ENCODE measurements at places on chromosomes 1 and 21. TPM values are rescaled to one million over a fixed set of nuclear protein-coding genes. Genes with fewer than 3 reads are reported as not detected.

GRCh38 chr1:14282707-14283106, 315.8 kb upstream of the KAZN start:
- no peaks in the 10 kb centered on the region for H3K27me3 ChIP-seq
- H3K4me3 ChIP-seq = no peak overlapping the region
- H3K36me3 ChIP-seq = no peaks in the 10 kb centered on the region
- no peak overlapping the region for H3K27ac ChIP-seq
- no peak for DNase-seq
- peaks cover 3% of the 10 kb centered on the region for H3K4me1 ChIP-seq

Gene TNNI3K
- 1.4 TPM for total RNA-seq

Gene AIRE
- 0.25 TPM for total RNA-seq

- H3K4me1 ChIP-seq = peaks cover 9% of the 10 kb centered on the region
- no peaks in the 10 kb centered on the region for H3K36me3 ChIP-seq
- H3K27me3 ChIP-seq = peaks cover 4% of the 10 kb centered on the region
- H3K27ac ChIP-seq = no peak overlapping the region
- peak overlapping the region; percentile 3 for H3K4me3 ChIP-seq
- no peak for DNase-seq
Measured at GRCh38 chr1:236140705-236141446, 1.5 kb upstream of the GPR137B start.

DNA sequence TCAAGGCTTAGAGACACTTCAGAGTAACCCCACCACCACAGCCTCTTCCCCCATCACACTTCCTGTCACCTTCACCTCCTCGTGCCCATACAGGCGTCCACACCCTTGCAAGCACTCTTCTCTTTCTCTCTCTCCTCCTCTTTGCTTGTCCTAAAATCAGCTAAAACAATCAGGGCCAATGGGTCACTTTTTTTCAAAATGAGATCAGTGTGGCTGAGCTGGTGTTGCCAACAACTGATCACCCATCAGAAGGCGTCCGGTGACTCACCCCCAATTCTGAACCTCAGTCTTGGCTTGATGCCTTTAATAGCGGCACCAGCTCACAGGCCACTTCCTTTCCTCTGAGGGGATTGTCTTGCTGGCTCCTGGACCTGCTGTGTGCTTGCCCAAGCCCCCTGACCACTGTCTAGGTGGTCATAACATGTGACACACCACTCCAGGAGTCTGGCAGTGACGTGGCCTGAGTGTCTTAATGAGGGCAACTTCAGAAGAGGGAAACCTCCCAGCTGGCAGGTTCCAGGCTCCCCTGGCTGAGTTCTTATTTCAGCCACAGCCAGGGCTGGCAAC, 1.6 kb downstream of the DRAXIN start:
- H3K4me3 ChIP-seq = no peak overlapping the region
- peaks cover 2% of the 10 kb centered on the region for H3K27me3 ChIP-seq
- no peak for DNase-seq
- H3K27ac ChIP-seq = no peak overlapping the region
- H3K4me1 ChIP-seq = peaks cover 7% of the 10 kb centered on the region

DNA sequence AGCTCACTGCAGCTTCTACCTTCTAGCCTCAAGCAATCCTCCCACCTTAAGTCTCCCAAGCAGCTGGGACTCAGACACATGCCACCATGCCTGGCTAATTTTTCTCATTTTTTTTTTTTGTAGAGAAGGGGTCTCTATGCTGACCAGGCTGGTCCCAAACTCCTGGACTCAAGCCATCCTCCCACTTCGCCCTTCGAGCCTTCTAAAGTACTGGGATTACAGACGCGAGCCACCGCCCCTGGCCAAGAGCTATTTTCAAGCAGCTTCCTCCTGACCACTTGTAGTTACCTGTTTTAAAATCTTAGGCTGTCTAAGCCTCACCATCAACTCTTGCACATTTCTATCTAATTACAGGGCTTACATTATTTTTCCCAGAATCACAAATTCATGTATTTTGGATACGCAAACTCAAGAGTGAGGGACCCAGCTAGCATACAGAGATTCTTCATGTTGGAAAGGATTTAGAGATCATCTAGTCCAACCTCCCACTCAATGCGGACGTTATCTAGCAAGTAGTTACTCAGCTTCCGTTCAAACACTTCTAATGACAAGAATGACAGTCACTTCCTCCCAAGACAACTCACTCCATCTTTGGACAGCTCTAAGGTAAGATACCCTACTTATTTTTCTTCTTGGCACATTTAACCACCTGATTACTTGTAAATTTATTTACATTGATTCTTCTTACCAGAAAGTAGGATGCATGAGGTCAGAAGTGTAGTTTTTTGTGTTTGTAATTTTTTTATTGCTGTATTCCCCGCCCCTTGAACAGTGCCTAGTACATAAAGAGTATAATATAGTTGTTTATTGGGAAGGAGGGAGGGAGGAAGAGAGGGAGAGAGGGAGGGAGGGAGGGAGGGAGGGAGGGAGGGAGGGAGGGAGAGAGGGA, 65.4 kb downstream of the LUZP1 start:
- H3K27me3 ChIP-seq = no peaks in the 10 kb centered on the region
- no peak for DNase-seq
- no peak overlapping the region for H3K27ac ChIP-seq
- no peaks in the 10 kb centered on the region for H3K4me1 ChIP-seq

- no peaks in the 10 kb centered on the region for H3K4me1 ChIP-seq
- H3K4me3 ChIP-seq = no peak overlapping the region
- H3K27ac ChIP-seq = no peak overlapping the region
- no peaks in the 10 kb centered on the region for H3K36me3 ChIP-seq
- no peak for DNase-seq
- H3K27me3 ChIP-seq = no peaks in the 10 kb centered on the region
Measured at GRCh38 chr1:175320804-175321203, 128.2 kb upstream of the KIAA0040 start.

GRCh38 chr1:100895540-100896480, at the start of gene SLC30A7:
Gene SLC30A7, plus strand, starts transcription at chr1:100896090. Its CDS starts 173 bp downstream, at chr1:100896263.
- peak within 1 kb of the TSS; percentile 99 for H3K27ac ChIP-seq
- H3K36me3 ChIP-seq = no peaks in the 10 kb centered on the region
- peaks cover 8% of the 10 kb centered on the region for H3K4me1 ChIP-seq
- H3K4me3 ChIP-seq = peak within 1 kb of the TSS; percentile 100
- H3K27me3 ChIP-seq = no peaks in the 10 kb centered on the region

- no peaks in the 10 kb centered on the region for H3K27me3 ChIP-seq
- no peak for DNase-seq
- H3K27ac ChIP-seq = no peak overlapping the region
- H3K36me3 ChIP-seq = no peaks in the 10 kb centered on the region
- no peak overlapping the region for H3K4me3 ChIP-seq
- H3K4me1 ChIP-seq = no peaks in the 10 kb centered on the region
Measured at GRCh38 chr21:28675331-28676041, 317.2 kb downstream of the LTN1 start.

- no peaks in the 10 kb centered on the region for H3K27me3 ChIP-seq
- H3K4me1 ChIP-seq = no peaks in the 10 kb centered on the region
- H3K27ac ChIP-seq = no peak overlapping the region
- no peaks in the 10 kb centered on the region for H3K36me3 ChIP-seq
- DNase-seq = no peak
Measured at GRCh38 chr1:85935234-85935633, 221.3 kb downstream of the COL24A1 start.

GRCh38 chr21:36487641-36488307, 7.9 kb upstream of the CLDN14 start:
- H3K4me1 ChIP-seq = no peaks in the 10 kb centered on the region
- no peak overlapping the region for H3K27ac ChIP-seq
- H3K36me3 ChIP-seq = no peaks in the 10 kb centered on the region
- DNase-seq = no peak
- H3K27me3 ChIP-seq = no peaks in the 10 kb centered on the region

Gene UFC1
- 96.9 TPM for total RNA-seq

- no peak overlapping the region for H3K27ac ChIP-seq
- H3K36me3 ChIP-seq = no peaks in the 10 kb centered on the region
Measured at GRCh38 chr1:44926311-44926781, 60.0 kb downstream of the EIF2B3 start.

GRCh38 chr21:30958741-30959140, 77.4 kb upstream of the KRTAP11-1 start:
- DNase-seq = no peak
- H3K27me3 ChIP-seq = no peaks in the 10 kb centered on the region
- no peaks in the 10 kb centered on the region for H3K36me3 ChIP-seq
- H3K27ac ChIP-seq = no peak overlapping the region
- no peak overlapping the region for H3K4me3 ChIP-seq

DNA sequence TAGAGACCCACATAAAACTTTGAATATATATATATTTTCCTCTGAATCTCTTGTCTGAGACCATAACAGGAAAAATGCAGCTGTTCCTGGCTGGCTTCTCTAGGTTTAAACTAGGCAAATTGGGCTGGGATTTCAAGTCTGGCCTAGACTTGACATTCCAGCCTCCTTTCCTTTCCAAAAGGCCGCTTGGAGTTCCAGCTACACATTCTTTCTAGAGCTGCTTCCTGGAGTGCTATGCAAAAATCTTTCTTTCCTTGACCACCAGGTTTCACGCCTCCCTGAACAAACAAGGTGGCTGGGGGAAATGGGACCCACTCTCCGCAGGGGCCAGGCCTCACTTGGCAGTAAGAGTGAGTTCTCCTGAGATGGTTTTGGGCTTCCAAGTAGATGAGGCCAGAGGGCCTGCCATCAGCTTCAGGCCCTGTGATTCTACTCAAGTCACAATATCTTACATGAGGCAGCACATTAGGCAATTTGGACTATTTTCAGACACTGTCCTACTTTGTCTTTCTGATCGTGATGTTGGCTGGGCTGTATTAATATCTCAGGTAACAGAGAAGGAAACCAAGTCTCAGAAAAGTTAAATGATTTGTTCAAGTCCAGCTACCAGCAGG, 102.4 kb downstream of the FAM78B start:
- DNase-seq = no peak
- no peak overlapping the region for H3K27ac ChIP-seq
- H3K4me1 ChIP-seq = no peaks in the 10 kb centered on the region
- no peaks in the 10 kb centered on the region for H3K36me3 ChIP-seq
- H3K27me3 ChIP-seq = no peaks in the 10 kb centered on the region
- H3K4me3 ChIP-seq = no peak overlapping the region

DNA sequence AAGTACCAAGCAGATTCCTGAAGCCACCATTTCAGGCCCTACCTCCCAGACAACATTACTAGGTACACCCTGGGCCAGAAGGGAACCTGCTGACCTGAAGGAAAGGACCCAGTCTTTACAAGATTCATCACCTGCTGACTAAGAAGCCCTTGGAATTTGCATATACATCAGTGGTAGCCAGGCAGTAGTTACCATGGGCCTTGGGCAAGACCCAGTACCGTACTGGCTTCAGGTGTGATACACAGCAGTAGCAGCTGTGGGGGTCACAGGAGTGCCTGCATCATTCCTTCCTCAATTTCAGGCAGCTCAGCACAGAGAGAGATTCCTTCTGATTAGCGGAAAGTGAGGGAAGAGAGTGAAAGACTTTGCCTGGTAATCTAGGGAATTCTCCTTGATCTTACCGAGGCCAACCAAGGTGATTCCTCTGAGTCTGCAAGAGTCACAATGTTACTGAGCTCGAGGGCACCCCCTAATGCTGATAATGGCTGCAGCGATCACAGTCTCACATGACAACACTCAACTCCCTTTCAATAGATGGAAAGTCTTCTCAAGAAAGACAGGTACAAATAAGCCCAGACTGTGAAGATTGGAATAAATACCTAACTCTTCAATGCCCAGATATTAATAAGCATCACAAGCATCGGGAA, 22.0 kb upstream of the UHMK1 start:
- no peaks in the 10 kb centered on the region for H3K36me3 ChIP-seq
- no peak overlapping the region for H3K4me3 ChIP-seq
- no peaks in the 10 kb centered on the region for H3K27me3 ChIP-seq
- H3K4me1 ChIP-seq = no peaks in the 10 kb centered on the region

- no peaks in the 10 kb centered on the region for H3K36me3 ChIP-seq
- H3K27ac ChIP-seq = no peak overlapping the region
- H3K4me1 ChIP-seq = no peaks in the 10 kb centered on the region
- H3K4me3 ChIP-seq = no peak overlapping the region
Measured at GRCh38 chr1:46474570-46474969, 15.1 kb upstream of the DMBX1 start.

DNA sequence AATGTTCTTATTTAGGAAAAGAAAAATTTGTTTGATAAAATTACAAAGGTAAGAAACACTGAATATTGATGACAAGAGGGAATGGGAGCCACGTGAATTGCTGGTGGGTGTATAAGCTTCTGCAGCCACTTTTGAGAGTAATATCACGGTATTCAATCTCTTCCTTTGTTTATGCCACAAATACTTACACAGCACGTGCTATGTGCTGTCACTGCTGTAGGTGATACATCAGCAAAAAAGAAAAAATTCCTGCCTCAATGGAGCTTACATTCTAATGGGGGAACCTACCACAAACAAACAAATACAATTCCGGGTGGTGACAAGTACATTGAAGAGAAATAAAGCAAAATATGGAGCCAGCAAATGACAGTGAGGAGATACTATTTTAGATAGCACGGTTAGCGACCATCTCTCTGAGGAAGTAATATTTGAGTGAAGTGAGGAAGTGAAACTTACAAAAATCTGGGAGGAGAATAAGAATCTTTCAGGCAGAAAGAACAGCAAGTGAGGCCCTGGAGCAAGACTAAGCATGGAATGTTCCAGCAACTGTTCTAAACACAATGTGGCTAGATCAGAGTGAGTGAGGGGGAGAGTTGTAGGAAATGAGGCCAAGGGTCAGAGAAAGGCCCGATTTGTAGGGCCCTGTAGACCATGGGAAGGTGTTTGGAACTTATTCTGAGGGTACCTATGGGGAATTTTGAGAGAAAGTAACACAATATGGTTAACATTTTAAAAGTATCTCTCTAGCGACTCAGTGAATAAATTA, 2.6 kb upstream of the FCRLB start:
- H3K27ac ChIP-seq = no peak overlapping the region
- no peaks in the 10 kb centered on the region for H3K4me1 ChIP-seq
- no peaks in the 10 kb centered on the region for H3K27me3 ChIP-seq
- H3K36me3 ChIP-seq = no peaks in the 10 kb centered on the region
- DNase-seq = no peak

GRCh38 chr1:190478149-190479049, 735 bp upstream of the BRINP3 start:
- H3K36me3 ChIP-seq = no peaks in the 10 kb centered on the region
- no peak overlapping the region for H3K27ac ChIP-seq
- no peaks in the 10 kb centered on the region for H3K4me1 ChIP-seq
- H3K27me3 ChIP-seq = peaks cover 7% of the 10 kb centered on the region

GRCh38 chr1:207959141-207959825, 48.4 kb upstream of the CD34 start:
- H3K4me1 ChIP-seq = peaks cover 12% of the 10 kb centered on the region
- no peaks in the 10 kb centered on the region for H3K36me3 ChIP-seq
- peak; percentile 94 for DNase-seq
- H3K27ac ChIP-seq = peak overlapping the region; percentile 52
- peaks cover 7% of the 10 kb centered on the region for H3K27me3 ChIP-seq

DNA sequence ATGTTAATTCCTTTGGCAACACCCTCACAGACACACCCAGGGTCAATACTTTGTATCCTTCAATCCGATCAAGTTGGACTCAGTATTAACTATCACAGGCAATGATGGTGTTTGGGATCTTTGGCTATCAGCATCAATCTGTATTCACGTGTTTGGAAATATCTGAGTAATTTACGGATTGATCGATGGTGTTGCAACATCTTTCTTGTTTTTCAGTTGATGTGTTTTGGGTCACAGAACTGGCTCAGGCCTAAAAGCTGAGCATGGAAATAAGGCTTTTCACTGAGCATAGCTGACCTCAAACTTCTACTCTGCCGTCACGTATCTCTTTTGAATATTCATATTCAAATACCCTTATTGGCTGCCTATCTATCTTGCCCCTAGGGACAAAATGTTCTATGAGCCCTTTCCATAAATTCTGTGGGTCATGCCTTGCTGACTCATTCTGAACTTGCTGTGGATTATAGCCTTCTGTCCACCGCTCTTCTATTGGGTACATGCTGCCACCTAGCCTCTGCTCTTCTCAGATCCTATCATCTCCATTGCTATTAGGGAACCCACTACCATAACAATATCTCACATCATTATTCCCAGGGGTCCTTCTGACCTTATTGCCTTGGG, 156.0 kb downstream of the PDE4B start:
- H3K27me3 ChIP-seq = no peaks in the 10 kb centered on the region
- no peak overlapping the region for H3K27ac ChIP-seq
- H3K36me3 ChIP-seq = no peaks in the 10 kb centered on the region
- no peak overlapping the region for H3K4me3 ChIP-seq
- no peaks in the 10 kb centered on the region for H3K4me1 ChIP-seq
- no peak for DNase-seq
